ENCODE measurements at places on chromosomes 2 and 18.

DNA sequence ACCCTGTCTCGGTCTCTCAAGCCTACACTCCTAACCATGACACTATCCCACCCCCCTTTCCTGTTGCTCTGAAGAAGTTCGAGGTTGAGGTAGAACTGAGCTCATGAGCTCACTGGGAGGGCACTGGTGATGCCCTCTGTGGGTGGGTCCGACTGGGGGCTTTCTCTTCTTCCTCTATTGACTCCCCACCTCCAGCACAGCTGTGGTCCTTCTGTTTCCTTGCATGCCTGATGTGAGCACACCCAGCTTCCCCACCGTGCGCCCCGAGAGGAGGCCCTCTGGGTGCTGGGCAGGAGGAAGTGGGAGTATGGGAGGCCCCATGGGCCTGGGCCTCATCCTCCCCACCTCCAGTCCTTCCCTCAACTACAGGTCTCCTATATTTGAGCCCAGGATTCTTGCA lies 20.9 kb downstream of the SPEG start:
- DNase-seq: no peak

DNA sequence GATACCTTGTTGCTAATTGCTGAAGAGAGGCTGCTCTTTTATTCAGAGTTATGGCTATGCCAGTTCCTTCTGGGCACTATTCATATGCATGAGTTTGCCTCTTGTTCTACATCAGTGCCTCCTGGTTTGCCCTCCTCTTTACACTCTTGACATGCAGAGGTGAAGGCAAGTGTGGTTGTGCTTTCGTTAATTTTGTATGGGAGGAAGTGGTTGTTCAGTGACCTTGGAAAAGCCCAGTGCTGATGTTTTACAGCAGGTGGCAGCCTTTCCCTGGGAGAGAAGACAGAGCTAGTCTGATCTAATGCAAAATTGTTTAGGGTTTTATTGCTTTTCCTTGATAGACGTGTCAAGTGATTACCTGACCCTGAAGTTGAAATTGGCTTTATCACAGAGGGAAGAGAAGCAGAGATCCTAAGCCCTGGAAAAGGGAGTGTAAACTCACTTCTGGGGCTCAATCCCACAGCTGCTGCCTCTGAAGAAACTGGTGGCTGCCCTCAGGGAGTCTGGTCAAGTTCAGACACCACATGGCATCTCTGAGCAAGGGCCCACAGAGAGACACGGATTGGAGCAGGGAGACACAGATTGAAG lies 30.5 kb upstream of the VPS54 start:
- DNase-seq: peak; percentile 64

GRCh38 chr2:185373229-185373628 lies 365.4 kb upstream of the FSIP2 start:
- peak; percentile 3 for DNase-seq

GRCh38 chr2:161042990-161043625 lies 117.1 kb upstream of the TANK start:
- DNase-seq: no peak

- DNase-seq: peak; percentile 30
Observed at GRCh38 chr2:177422271-177422670, 29.7 kb downstream of the AGPS start.

- no peak for DNase-seq
Observed at GRCh38 chr2:154556146-154556545, 142.3 kb upstream of the KCNJ3 start.

- DNase-seq: no peak
Observed at GRCh38 chr2:232250246-232251175, 128.0 kb upstream of the ALPP start.

DNA sequence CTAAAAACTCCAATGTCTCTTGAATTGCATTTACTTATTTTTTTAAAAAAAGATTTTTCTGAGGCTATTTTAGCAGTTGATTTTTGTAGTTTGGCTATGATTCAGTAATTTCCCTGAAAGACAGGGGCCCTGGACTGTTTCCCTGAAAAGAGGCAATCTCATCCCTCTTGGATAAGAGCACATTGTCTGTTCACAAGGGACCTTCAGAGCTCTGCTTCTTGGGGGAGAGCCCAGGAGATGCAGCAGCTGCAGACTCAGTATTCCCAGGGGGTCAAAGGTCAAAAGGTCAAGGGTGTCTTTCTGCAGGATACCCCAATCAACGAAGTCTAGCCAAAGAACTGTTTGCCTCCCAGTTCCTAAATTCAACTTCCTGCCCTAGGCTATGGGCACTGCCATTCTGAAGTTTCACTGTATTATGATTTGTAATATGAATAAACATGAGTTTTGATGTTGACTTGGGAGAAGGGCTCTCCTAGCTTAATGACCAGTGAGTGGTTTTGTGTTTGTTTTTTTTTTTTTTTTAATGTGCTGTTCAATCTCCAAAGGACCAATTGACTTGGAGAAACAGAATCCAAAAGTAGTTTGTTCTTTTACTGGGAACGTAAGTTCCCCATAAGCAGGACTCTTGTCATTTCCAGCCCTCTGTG lies 157.0 kb upstream of the SERPINE2 start:
- no peak for DNase-seq

- DNase-seq: peak; percentile 37
Observed at GRCh38 chr2:27569398-27569797, 13.4 kb upstream of the ZNF512 start.

DNA sequence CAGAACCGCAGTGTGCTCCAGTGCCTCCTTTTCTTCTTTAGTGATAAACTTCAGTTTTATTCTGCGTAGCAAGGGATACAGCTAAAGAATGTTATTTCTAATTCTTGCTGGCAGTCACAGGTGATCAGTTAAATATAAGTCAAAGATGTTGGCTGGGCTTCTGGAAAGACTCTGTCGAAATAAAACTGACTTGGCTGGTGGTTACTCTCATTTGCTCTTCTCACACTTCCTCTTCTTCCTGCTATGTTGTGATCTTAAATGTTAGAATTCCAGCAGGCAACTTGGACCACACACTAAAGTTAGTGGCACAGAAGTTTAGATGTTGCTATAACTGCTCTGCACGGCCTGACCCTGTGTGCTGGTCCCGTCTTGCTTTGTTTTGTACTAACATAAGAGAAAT lies 278.6 kb downstream of the CDH19 start:
- no peak for DNase-seq

GRCh38 chr2:146417942-146418341 lies 1426.9 kb upstream of the ACVR2A start:
- no peak for DNase-seq

- peak; percentile 94 for DNase-seq
Observed at GRCh38 chr18:45993438-45993837, 26.3 kb upstream of the EPG5 start.

- DNase-seq: peak; percentile 3
Observed at GRCh38 chr2:58376592-58376991, 135.5 kb upstream of the FANCL start.

DNA sequence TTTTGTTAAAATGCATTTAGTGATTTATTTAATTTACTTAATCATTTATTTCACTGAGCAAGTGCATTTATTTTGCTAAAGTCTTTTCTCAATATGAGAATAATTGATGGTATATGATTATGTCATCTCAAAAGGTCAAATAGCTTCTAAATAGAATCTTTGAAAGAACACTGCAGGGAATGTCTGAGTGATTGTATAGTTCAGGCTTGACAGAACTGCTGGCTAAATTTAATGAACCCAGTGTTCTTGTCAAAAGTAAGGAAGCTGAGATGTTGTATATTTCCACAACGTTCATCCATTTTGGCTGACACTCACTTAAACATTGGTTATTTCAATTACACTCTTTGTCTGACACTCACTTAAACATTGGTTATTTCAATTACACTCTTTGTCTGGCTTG lies 39.3 kb upstream of the CDH7 start:
- DNase-seq: no peak

GRCh38 chr18:22106536-22107292 lies 62.7 kb upstream of the GATA6 start:
- DNase-seq: peak; percentile 8

DNA sequence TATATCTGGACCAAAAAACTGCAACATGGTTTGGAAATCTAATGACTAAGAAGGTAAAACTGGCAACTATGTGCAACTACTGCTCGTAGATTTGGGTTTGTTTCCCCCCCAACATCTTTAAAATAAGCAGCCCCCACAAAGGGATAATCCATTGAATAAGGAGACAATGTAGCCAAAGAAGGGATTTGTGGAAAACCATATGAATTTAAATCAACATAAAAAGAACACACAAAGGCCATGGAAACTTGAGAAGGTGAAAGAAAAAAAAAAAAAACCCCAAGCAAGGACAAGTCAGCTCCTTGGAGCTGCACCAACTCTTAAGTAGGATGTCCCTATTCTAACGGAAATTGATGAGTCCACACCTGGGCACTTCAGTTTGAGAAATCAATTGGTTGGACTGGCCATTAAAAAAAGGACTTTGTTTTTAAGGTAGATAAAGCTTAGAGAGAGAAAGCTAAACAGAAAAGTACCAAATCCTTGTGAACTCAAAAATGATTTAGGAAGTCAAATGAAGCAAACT lies 53.7 kb upstream of the ST8SIA5 start:
- DNase-seq: no peak

GRCh38 chr2:126804347-126804746 lies 94.3 kb upstream of the TEX51 start:
- DNase-seq: no peak

DNA sequence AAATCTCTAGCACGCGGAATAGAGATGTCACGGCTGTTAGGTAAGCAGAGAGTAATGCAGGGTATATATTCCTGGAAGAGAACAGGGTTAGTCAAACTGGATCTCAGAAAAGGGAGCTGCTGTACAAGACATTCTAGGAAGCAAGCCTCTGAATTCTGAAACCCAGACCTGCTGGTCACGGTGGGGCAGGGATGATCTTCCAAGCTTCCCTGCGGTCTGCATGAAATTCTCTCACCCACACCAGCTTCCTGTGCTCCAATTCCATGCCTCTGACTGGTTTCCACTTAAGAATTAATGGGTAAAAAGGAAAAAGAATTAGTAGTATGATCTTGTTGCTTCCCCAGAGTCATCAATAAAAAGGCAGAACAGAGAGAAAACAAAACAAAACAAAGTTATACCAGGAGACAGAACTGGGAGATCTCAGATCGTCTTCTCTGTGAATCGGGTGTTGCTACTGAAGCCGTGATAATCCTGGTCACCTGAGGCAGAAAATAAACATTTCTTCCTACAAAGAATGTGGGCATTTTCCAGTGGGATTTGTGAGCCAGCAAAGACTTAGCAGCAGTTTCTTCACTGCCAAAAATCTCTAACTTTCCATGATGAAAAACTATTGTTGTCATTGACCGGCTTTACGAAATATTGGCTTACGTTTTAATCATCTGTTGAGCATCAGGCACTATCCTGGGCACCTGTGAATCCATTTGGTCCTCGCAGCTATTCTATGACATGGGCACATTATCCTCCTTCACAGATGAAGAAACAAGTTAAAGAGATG lies 5.3 kb upstream of the CYP27C1 start:
- DNase-seq: peak; percentile 73

DNA sequence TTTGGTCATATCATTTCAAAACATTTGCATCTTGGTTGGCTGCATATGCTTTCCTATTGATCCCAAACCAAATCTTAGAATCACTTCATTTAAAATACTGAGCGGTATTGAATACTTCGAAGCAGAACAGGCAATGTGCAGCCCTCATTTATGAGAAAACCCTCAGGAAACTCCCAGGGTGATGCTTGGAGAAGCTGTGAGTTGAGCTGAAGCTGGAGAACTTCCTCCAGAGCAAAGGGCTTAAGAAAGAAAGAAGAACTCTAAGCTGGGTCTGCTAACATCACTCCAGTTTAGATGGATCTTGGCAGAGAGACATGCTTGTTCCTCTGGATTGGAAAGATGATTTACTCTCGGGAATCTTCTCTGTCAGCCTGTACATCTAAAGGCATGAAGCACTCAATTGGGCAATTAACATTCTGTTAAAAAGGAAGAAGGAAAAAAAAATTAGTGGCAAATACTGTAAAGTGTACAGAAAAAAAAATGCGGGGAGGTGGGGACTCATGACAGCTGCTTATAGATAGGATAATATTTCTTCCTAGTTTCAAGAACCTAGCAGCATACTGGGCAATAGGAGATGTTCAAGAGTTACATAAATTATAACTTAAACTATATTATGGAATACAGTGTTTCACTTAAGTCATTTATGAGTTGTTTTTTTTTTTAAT lies 49.5 kb downstream of the ATIC start:
- DNase-seq: no peak

DNA sequence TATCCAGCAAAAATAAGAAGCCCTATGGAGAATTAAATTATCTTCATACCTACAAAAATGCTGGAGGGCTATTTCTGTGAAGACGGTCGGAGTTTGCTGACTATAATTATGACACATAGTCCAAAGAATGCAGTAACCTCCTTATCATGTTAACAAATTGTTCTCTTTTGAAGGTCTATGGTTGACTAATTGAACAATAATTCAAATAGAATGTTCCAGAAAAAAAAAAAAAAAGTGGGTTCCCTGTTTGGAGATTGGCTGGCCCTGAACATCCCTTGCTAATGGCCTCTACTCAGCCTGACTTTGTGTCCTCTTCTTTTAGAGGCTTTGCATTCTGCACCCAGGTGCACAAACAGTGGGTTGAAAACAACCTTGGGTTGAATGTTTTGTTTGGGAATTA lies 82.8 kb upstream of the CCBE1 start:
- peak; percentile 91 for DNase-seq

GRCh38 chr2:74571058-74571457 lies 16.5 kb downstream of the DOK1 start:
- no peak for DNase-seq

DNA sequence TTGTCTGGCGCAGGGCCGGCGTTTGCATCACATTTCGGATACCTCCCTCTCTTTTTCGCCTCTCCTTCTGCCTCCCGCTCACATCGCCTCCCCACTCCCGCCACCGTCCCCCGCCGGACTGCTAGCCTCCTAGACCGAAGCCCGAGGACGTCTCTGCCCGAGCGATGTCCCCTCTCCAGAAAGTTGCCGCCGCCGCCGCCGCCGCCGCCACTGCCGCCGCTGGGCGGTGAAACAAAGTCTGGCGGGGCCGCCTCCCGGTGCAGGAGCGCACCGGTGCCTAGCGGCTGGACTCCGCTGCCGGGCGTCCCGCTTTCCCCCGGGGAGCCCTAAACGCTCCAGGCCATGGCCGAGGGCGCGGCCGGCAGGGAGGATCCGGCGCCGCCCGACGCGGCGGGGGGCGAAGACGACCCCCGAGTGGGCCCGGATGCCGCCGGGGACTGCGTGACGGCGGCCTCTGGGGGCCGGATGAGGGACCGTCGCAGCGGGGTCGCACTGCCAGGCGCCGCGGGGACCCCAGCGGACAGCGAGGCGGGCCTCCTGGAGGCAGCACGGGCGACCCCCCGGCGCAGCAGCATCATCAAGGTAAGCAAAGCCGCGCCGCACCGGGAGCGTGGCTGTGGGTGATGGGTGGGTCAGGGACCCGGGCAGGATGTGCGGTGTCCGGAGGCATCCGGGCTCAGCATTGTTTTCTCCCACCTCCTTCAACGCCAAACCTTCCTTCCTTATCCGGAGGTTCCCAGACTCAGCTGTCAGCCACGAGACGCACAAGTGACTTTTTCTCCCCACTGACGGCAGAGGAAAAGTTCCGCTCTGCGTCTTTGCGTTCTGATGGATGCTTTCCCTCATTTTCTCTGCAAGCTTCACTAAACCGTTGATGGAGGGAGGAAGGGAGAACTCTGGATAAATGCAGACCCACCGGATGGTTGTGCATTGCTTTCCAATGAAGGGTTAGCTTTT lies 643 bp downstream of the PLCL1 start:
- peak; percentile 13 for DNase-seq

GRCh38 chr18:46607926-46608325 lies 49.1 kb downstream of the LOXHD1 start:
- no peak for DNase-seq

GRCh38 chr2:50783111-50783510 lies 248.8 kb downstream of the NRXN1 start:
- peak; percentile 8 for DNase-seq

GRCh38 chr18:79438089-79438897 lies 42.6 kb downstream of the NFATC1 start:
- DNase-seq: no peak
